ENCODE measurements at places on chromosomes 5 and 9.

DNA sequence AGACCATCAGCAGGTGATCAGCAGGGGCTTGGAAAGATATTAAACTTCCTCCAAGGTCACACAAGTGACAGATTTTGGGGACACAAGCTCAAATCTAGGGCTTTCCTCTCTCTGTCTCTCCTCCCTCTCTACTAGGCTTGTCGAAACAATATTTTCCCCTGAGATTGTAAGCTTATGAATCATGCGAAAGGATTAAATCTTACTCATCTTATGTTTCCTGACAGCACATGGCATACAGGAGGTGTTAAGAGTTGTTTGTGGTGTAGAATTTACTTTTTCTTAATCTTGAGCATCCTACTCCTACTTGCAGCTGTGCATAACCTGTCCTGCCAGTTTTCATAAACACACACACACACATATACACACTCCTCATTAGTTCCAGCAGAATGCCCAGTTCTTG, 186.3 kb downstream of the MARCHF11 start:
- H3K27ac ChIP-seq, result no peak overlapping the region
- no peak overlapping the region for H3K4me3 ChIP-seq
- H3K4me1 ChIP-seq, result no peaks in the 10 kb centered on the region
- H3K27me3 ChIP-seq, result no peaks in the 10 kb centered on the region
- no peak for DNase-seq
- peaks cover 4% of the 10 kb centered on the region for H3K36me3 ChIP-seq

DNA sequence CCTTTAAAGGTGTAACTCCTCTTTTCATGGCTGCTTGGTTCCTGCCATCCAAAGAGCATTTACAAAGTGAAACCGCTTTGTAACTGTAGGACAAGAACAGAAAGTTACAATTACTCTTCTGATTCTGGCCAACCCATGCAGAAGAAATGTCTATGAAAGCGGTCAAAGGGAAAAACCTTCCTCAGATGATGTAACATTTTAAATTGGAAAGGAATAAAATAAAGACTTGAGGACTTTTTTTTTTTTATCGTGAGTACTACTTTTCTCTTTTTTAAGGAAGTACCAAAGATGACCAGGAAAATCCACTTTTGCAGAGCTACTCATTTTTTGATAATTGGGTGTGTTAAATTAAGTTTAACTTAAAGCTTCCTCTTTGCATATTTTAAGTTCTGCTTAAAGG, 13.0 kb upstream of the C9orf72 start:
- no peak overlapping the region for H3K4me3 ChIP-seq
- DNase-seq, result no peak
- peaks cover 1% of the 10 kb centered on the region for H3K4me1 ChIP-seq
- no peak overlapping the region for H3K27ac ChIP-seq

DNA sequence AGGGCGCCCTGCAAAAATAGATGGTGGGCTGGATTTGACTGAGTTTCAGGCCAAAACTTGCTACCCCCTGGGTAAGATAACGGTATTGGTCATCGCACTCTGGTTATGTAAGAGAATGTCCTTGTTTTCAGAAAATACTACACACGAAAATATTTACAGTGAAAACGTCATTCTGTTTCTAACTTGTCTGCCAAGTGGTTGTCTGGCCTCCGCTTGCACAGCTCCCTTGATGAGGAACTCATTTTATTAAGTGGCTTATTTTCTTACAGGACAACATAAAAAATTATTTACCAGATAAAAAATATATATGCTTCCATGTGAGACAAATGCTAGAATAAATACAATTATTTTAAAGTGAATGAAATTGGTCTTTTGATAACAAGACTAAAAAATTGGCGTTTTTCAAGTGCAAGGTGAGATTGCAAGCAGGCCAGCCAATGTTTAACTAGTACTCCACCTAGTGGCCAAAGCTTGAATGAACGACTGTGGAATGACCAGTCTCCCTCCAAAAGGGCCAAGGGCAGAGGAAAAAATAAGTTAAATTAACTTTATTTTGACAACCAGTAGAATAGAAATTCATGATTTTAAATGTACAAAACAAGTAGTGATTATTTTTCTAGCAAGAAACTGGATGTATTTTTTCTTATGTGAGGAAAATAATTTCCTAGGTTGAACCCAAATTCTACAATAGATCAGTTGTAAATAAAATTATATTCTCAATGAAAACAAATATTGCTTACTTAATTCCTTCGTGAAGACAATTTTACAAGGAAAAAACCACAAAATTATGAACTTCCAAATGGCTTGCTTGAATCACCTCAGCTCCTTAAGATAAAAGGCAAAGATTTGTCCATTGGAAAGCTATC, 93.2 kb downstream of the ZFAND5 start:
- peaks cover 3% of the 10 kb centered on the region for H3K4me1 ChIP-seq
- no peaks in the 10 kb centered on the region for H3K36me3 ChIP-seq
- DNase-seq, result peak; percentile 18
- H3K27me3 ChIP-seq, result no peaks in the 10 kb centered on the region

DNA sequence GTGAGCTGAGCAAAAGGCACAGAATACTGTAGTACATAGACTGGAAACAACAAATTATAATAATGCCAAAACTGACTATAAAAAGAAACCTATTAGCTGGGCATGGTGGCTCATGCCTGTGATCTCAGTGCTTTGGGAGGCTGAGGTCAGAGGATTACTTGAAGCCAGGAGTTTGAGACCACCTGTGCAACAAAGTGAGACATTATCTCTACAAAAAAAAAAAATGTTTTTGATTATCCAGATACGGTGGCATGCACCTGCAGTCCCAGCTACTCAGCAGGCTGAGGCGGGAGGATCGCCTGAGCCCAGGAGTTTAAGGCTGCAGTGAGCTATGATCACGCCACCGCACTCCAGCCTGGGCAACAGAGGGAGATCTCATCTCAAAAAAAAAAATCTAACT, 175.9 kb downstream of the TTC39B start:
- H3K27me3 ChIP-seq, result peaks cover 6% of the 10 kb centered on the region
- H3K36me3 ChIP-seq, result no peaks in the 10 kb centered on the region
- no peaks in the 10 kb centered on the region for H3K4me1 ChIP-seq
- H3K27ac ChIP-seq, result no peak overlapping the region

- no peak overlapping the region for H3K4me3 ChIP-seq
- peaks cover 78% of the 10 kb centered on the region for H3K4me1 ChIP-seq
- H3K27ac ChIP-seq, result peak overlapping the region; percentile 3
Observed at GRCh38 chr5:68224509-68225187, 9.1 kb downstream of the PIK3R1 start.

DNA sequence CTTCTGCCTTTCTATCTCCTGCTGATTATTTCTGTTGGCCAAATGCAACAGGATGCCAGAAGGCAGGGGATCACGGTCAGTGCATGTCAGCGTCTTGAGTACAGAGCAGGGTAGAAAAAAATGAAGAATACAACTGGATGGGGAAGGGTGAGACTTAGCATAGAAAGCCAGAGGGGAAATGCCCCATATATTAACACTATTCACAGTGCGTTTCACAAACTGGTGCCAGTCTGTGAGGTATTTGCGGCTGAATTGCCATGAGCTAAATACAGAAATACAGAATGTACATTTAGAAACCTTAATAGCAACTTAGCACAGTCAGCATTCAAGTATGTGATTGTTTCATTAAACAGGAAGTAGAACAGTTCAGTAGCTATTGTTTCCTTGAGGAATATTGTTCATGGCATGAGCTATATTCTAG, 31.0 kb upstream of the SLC1A3 start:
- no peaks in the 10 kb centered on the region for H3K36me3 ChIP-seq
- DNase-seq, result no peak
- no peak overlapping the region for H3K4me3 ChIP-seq
- no peak overlapping the region for H3K27ac ChIP-seq
- no peaks in the 10 kb centered on the region for H3K4me1 ChIP-seq

GRCh38 chr9:119839888-119840287, 470.7 kb upstream of the BRINP1 start:
- no peak overlapping the region for H3K4me3 ChIP-seq
- no peak overlapping the region for H3K27ac ChIP-seq
- no peaks in the 10 kb centered on the region for H3K27me3 ChIP-seq
- H3K36me3 ChIP-seq, result no peaks in the 10 kb centered on the region
- H3K4me1 ChIP-seq, result no peaks in the 10 kb centered on the region

DNA sequence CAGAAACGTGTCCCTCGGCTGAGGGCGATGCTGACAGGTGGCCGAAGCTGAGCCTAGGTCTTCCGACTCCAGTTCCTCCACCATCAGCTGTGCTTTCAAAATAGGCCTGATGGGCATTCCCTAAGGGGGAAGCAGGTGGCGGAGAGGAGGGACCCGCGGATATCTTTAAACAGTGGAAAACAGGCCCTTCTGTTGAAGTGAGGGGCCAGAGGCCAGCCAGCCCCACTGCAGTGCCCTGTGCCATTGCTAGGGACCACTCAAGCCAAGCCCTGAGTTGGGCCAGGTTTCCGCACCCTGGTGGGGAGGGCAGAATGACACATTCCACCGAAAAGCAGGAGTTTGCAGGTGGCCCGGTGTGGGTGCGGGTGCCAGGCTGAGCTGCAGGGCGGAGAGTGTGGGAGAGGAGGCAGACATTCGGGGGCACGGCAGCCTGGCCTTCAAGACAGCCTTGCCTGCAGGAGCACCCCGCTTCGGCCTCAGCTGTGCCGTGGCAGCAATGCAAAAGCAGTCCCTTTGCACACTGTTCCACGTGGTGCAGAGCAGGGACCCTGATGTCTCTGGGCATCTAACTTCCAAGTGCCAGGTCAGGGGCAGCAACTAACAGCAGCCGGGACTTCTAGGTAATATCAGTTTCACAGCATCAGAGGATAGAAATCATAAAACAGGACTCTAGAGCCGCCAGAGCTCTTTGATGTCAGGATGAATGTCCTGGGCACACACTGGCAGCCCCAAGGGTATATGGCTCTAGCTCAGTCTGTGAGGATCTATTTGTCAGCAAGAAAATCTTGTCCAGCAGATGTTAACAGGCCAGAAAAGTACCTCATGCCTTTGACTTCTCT, 17.2 kb downstream of the HNRNPH1 start:
- peak overlapping the region; percentile 57 for H3K27ac ChIP-seq
- H3K4me1 ChIP-seq, result peaks cover 22% of the 10 kb centered on the region
- DNase-seq, result no peak
- H3K4me3 ChIP-seq, result no peak overlapping the region
- H3K27me3 ChIP-seq, result no peaks in the 10 kb centered on the region

DNA sequence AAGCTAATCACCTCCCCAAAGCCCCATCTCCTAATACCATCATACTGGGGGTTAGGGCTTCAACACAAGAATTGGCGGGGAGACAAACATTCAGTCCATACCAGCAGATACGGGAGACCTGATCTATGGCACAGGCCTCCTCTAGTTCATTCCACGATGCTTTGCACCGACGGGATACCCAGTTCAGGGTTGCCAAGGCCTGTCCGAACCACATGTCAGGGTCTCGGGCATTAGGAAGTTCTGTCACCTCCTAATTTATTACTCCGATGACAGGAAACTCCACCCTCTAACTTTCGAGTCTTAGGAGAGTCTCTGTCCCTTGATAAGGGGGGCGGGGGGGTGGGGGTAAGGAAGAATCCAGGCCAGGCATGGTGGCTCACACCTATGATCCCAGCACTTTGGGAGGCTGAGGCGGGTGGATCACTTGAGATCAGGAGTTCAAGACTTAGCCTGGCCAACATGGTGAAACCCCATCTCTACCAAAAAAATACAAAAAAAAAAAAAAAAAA, 23.8 kb upstream of the ANKRD33B start:
- no peaks in the 10 kb centered on the region for H3K36me3 ChIP-seq
- DNase-seq, result no peak
- H3K27ac ChIP-seq, result no peak overlapping the region
- no peak overlapping the region for H3K4me3 ChIP-seq

DNA sequence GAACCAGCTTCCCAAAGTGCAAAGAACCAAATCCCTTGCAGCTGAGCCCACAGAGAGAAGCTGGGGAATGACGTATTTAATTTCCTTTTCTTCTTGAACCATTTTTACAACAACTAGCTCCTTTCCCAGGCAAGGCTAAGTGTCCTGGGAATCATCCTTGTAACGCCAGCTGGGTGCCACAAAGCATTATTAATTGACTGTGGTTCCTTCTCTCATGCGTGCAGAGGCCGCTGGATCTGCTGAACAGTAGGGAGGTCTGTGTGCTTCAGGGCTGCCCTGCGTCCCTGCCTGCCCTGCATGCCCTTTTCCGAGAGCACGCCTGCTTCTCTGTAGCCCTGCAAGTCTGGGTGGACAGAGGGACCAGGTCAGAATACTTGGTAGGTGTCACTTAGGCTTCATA, 124.1 kb upstream of the OTULINL start:
- H3K27me3 ChIP-seq, result no peaks in the 10 kb centered on the region
- H3K4me3 ChIP-seq, result no peak overlapping the region
- DNase-seq, result no peak

- no peaks in the 10 kb centered on the region for H3K36me3 ChIP-seq
- no peaks in the 10 kb centered on the region for H3K4me1 ChIP-seq
- H3K27me3 ChIP-seq, result peaks cover 24% of the 10 kb centered on the region
Observed at GRCh38 chr5:53429706-53430105, 50.7 kb upstream of the FST start.

DNA sequence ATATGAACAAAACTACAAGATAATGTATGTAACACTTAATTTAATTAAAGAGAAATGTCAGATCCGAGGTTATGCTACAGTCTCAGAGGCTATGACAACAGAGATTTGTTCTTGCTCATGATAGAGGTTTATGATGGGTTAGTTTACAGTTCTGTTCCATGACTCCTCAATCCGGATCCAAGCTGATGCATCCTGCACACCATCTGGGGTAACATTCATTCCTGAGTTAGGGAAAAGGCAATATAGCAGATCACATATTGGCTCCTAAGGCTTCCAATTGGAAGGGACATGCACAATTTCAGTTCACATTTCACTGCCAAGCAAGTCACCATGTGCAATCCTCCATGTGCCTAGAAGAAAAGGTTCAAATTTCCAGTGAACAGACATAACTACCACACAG, 40.4 kb downstream of the ABLIM3 start:
- no peak overlapping the region for H3K4me3 ChIP-seq
- no peak for DNase-seq
- no peak overlapping the region for H3K27ac ChIP-seq

DNA sequence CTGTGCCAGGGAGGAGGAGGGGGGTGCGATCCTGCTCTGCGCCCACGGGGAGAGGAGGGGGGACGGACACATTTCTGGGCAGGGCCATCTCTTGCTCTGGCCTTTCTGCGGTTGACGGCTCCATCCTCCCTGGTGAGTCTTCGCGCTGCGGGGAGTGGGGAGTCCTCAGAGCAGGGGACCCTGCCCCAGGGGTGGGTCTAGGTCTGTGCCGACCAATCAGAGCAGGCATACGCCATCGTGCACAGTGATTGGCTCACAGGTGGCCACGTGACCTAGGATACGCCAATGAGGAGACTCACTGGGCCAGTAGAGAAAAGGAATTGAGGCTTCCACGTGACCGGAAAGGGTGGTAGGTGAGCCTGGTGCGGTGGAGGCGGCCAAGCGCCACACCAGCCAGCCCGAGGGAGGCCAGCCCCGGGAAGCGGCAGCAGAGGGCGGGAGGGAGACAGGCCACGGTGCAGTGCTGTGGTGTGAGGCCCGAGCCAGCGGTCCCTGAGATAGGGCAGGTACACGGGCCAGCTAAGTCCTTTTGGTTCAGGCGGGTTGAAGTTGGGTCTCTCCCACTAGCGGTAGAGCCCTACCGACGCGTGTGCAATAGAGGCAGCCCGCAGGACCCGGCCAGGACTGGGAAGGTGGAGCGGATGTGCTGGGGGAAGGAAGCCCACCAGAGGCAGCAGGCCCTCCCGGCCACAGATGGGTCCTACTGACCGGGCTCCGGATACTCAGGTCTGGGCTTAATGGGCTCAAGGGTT, 65.2 kb upstream of the RNF130 start:
- H3K4me3 ChIP-seq, result no peak overlapping the region
- DNase-seq, result no peak
- H3K4me1 ChIP-seq, result peaks cover 10% of the 10 kb centered on the region
- no peaks in the 10 kb centered on the region for H3K36me3 ChIP-seq

- no peaks in the 10 kb centered on the region for H3K36me3 ChIP-seq
- peak within 1 kb of the TSS; percentile 76 for H3K4me3 ChIP-seq
- peaks cover 86% of the 10 kb centered on the region for H3K27me3 ChIP-seq
- H3K27ac ChIP-seq, result no peak within 1 kb of the TSS
- peak; percentile 74 for DNase-seq
- H3K4me1 ChIP-seq, result peaks cover 17% of the 10 kb centered on the region
Observed at GRCh38 chr9:22008717-22009505, at the start of gene CDKN2B. CDKN2B (minus strand) TSS chr9:22009305; CDS start chr9:22008953, 352 bp downstream.

All from activated naive CD8-positive, alpha-beta T cell treated with anti-CD3 and anti-CD28 coated beads for 36 hours (primary cell).